ENCODE measurements at places on chromosomes 11 and 22.

DNA sequence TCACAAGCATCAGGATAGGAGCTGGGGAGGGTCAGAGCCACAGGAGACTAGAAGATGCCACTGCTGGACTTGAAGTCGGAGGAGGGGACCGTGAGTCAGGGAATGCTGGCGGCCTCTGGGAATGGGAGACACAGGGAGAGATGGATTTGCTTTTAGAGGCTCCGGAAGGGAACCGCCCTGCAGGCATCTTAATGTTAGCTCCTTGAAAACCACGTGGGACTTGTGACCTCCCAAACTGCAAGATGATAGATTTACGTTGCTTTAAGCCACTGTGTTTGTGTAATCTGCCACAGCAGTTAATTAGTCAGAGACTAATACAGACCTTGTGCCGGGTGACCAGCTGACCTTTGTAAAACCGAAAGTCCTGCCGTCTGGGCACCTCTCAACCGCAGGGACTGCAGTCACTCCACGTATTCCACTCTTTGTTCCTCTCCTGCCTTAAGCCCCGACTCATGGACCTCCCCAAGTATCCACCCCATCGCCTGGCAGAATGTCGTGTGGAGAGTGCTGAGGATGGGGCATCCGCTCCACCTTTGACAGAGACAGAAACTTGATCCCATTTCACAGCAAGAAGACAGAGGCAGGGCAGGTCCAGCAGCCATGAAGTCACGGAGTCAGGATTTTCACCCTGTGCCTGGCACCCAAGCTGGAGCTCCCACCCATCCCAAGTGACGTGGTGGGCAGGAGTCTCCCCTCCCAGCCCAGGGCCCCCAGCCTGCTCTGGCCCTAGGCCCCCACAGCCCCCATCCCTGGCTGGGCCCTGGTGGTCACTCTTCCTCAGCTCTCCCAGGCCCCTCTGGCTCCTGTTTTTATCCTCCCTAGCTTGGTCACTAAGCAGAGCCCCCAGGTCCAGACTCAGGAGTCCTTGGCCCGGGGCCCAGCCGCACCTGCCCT lies 19.4 kb upstream of the CTSD start:
- DNase-seq, result peak; percentile 9

GRCh38 chr22:42365942-42366695 lies 66.1 kb downstream of the NFAM1 start:
- DNase-seq, result no peak

- DNase-seq, result no peak
These were observed 519.6 kb downstream of the METTL15 start for GRCh38 chr11:28627690-28628255.

GRCh38 chr11:9072626-9073176 lies 18.7 kb downstream of the SCUBE2 start:
- DNase-seq, result no peak

All from epithelial cell of proximal tubule (primary cell).